Stimulated activated CD8-positive, alpha-beta memory T cell treated with anti-CD3 and anti-CD28 coated beads, Interleukin-2, amount 100 ng/mL, for 48 hours (primary cell): ENCODE measurements at places on chromosomes 13 and 19.

GRCh38 chr19:45476304-45476703 lies 8.5 kb downstream of the FOSB start:
- no peak for DNase-seq

GRCh38 chr13:30607908-30608307 lies 9.8 kb upstream of the USPL1 start:
- peak; percentile 30 for DNase-seq

- DNase-seq = no peak
These were observed 89.0 kb upstream of the CLDN10 start for GRCh38 chr13:95463531-95463930.

DNA sequence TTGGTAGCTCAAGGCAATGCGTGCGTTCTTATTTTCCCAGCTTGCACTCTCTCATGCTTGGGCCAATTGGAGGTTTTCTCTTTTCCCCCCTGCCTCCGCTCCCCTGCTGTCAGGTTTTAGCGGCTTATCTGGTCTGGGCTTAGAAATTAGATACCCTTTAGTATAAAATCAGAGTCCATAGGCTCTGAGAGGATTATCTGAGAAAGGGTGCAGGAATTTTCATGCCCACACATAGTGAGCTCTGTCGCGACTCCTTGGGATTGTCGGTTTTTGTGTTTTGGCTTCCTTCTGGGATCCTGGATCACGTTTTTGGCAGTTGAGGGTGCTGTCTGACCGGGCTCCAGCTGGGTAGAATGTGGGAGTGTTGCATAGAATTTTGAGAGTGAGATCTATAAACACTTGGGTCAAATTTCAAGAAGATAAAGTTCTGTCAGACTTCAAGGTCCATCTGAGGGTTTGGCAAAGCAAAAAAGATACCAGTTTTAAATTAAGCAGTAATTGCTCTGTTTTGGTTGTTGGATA lies 12.4 kb downstream of the CHAF1A start:
- no peak for DNase-seq

DNA sequence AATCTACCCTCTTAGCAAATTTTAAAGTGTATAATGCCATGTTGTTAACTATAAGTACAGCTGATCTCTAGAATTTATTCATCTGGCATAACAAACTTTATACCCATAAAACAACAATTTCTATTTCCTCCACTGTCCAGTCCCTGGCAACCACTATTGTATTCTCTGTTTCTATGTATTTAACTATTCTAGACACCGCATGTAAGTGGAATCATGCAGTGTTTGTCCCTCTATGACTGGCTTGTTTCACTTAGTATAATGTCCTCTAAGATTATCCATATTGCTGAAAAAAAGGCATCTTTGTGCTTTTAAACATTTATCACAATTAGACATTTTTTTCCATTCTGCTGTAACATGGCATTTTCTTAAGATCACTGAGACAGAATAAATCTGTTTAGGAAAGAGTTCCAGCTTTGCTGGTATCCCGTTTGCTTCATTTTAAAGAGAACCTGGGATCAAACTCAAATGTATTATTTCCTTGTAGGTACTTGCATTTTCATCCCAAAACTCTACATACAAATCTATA lies 1191.0 kb downstream of the SLITRK5 start:
- no peak for DNase-seq

GRCh38 chr13:21544515-21544914 lies 59.5 kb downstream of the MICU2 start:
- DNase-seq = no peak

DNA sequence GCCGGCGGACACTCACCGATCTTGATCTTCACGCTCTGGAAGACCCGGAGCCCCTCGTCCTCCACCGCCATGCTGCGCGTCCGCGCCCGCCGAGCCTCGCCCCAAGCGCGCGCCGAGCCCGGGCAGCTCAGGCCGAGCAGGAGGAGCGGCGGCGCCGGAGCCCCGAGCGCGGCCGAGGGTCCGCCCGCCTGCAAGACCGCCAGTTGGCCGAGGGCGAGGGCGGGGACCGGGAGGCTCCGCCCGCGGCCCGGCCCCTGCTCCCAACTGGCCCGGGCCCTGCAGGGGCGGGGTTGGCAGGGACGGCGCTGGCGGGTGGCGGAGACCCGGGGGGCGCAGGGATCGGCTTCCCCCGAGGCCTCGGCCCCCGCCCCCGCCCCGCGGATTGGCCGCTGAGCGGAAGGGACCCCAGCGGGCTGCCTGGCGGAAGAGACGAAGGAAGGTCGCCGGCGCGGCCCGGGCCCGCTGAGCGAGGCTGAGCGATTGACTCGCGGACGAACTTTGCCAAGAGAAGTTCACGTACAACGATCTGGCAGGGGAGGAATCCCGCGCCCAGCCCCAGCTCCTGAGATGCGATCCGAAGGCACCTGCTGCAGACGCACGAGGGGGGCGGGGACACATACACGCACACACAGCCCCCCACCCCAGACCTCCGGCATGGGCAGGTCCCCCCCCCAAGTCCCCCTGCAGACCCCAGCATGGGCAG lies at the start of gene RASA3:
Gene RASA3, minus strand, starts transcription at position 205 of the 703 bp plus-strand sequence. Its CDS starts 134 bp downstream, at position 71.
- DNase-seq = no peak
